ENCODE measurements at places on chromosomes 3 and 15. TPM values are rescaled to one million over a fixed set of nuclear protein-coding genes. Genes with fewer than 3 reads are reported as not detected.

DNA sequence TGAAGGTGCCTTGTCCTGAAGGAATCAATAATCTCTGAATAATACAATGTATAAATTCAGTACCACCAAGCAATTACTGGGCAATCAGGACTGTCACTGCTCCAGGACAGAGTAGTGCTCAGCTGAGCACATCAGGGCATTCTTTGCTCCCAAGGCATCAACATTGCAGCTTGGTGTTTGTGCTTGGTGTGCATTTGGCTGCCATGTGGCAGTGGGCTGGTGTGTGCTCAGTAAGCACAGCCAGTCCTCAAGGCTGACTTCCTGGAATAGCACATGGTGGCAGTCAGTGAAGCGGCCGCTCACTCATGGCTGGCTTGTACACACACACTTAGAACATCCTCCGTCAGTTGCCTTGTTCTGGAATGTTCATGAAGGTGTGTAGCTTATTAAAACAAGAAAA is 217.0 kb downstream of the EPHB1 start:
- no peak for DNase-seq

DNA sequence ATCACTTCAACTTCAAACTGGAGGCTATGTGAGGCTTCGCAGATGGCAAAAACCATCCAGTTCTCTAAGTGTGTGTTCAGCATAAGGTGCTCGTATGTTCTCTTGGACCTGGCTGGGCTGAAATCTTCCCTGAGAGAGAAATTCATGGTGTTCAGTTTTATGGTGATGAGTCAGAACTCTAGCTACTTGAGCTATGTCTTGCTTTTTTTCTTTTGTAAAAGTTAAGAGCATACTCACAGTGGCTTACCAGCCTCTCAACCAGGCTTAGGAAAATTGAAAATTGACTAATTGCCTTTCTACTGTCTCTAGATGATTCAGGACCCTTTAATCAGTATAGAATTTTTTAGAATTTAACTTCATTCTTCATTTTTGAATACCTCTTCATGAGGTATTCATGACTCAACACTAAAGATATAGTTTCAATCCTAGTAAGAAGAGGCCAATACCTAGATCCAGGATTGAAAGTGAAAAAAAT is 617.5 kb downstream of the TBL1XR1 start:
- DNase-seq: no peak

DNA sequence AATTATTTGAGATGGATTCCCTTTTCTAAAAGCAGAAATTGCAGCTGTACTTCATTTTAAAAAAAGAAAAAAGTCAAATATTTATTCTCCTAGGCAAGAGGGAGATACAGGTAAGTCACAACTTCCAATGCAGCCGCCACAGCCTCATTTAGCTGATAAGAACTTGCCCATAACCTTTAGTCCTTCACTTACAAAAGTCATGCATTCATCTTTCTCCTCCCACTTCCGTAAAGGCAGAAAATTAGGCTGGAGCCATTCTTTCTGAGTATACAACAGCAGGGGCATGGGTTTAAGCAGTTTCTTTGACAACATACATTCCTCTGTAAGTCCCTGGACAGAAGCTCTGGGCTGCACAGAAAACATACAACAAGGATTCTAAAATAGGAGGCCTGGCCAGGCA is 4.3 kb downstream of the SUCLG2 start:
- DNase-seq: no peak

CLDN11 gene
- 136 TPM for total RNA-seq

TF gene
- 2.9 TPM for total RNA-seq

CDC25A gene
- 8.8 TPM for total RNA-seq

DNAJA4 gene
- total RNA-seq: 26.5 TPM

GRCh38 chr3:114418107-114418506 is 124.3 kb downstream of the TIGIT start:
- no peak for DNase-seq

DNA sequence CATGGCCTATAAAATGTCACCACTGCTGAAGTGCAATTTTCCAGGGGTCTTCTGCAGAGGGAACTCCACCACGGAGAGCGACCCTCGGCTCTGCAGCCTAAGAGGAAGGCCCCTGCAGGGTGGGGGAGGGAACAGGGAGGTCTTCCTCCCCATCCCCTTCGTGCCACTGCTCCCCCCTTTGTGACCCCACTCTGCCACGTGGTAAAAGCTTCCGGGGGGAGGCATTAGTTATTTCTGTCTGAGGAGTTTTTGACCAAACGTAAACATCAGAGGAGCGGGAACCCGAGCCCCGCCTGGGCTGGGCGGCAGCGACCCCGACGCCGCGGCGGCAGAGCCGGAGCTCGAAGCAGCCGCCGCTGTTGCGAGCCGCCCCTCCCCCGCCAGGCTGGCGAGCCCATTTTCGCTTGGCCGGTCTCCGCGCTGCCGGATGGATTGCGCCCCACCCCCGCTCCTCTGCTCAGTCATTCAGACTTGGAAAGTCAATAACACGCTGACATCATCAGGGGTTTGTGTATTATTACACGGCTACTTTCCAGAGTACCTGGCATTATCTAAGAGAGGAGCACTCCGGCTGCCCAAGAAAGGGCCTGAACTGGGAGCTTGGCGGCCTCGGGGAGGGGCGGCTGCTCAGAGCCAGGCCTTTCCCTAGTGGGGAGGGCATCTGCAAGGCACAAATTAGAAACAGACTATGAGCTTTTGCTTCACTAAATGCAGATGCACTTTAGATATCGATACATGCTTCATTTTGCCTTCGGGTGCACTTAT is 162.5 kb upstream of the TBL1XR1 start:
- no peak for DNase-seq

DNA sequence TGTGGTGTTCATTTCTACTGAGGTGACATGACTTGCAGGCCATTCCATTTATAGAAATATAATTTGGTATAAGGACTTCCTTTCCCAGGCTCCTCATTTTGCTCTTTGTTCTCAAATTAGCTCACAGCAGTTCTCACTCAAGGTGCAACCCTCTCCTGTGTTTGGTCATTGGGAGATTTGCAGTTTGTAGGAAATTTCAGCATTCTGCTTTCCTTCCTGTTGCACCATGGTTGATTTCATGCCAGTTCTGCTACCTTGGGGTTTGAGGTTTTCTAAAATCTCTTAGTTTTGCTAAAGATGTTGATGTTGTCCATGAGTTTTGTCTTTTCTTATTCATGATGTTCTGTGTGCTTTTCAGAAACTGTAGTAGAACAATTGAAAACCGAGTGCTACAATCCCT is 65.7 kb upstream of the PROK2 start:
- DNase-seq: no peak
